Retinal pigment epithelial cell (primary cell): ENCODE measurements at places on chromosomes 16 and 17.
A peak's percentile ranks its signal among the peaks of the same experiment; 100 is the strongest.

GRCh38 chr17:44587339-44587738 lies 30.1 kb downstream of the FZD2 start:
- peak; percentile 100 for DNase-seq

DNA sequence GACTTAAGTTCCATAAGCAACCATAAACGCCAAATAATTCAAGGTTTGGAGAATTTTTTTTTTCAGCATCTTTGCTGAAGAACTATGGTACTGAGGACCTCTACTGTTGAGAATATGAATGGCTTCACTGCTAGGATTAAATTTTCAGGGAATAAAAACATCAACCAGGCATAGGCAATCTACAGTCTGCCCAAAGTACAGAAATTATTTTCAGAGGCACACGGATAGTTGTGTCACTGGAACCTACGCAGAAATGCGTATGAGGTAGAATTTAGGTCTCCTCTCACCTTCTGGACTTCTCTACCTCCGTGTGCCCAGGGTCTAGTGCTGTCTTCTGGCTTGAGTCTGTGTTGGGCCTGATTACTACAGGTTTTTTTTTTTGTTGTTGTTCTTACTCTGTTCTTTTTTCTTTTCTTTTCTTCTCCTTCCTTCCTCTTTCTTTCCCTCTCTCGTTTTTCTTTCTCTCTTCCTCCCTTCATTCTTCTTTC lies 39.7 kb downstream of the NACA2 start:
- peak; percentile 4 for DNase-seq

GRCh38 chr16:648071-648780 lies 939 bp upstream of the WDR90 start:
- no peak for DNase-seq

- peak; percentile 39 for DNase-seq
Observed at GRCh38 chr16:51982715-51983680, 563.9 kb downstream of the TOX3 start.

- DNase-seq, result no peak
Observed at GRCh38 chr16:84973776-84974523, 37.4 kb downstream of the ZDHHC7 start.

DNA sequence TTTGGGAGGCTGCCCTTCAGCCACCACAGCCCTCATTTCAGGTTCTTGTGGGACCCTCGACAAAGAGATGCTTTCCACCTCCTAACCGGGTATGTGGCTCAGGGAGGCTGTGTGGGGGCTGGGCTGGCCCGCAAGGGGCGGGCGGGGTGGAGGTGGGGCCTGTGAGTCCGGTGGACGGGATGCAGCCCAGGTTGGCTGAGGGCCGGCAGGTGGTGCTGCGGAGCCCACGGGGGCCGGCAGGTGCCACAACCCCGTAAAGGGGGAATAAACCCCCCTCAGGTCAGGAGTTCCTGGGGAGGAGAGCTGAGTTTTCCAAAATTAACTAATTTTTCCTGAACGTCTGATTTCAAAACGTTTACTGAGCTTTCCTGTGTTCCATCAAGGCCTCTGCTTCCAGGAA lies 4.9 kb upstream of the CIAO3 start:
- no peak for DNase-seq

- peak; percentile 25 for DNase-seq
Observed at GRCh38 chr16:11677451-11677951, 9.2 kb downstream of the SNN start.

DNA sequence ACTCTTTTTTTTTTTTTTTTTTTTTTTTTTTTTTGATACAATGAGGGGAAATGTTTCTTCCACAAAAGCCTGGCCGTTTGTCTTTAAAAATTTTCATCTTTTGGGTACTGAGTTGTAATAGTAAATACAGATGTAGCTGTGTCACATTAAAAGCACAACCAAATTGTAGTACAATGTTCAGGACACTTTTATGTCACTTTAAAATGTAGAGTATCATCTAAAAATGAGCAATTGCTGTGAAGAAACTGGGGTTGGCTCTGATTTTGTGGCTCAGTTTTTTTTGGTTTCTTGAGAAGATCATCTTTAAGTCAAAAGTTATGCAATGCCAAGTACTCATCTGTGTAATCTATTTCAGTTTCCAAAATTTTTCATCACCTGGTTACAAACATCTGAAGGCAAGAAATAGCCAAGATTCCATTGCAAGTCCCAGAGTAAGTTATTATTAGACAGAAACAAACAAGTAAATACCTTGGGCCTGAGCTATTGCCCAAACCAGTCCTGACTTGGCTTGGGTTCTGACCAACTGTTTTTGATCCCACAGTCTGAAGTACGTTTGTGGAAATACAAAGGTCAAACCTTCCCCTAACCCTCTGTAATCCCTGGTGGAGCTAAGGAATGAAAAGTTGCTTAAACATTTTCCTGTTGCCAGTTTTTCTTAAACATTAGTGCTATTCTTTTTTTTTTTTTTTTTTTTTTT lies 717.2 kb downstream of the WWOX start:
- DNase-seq, result peak; percentile 22

DNA sequence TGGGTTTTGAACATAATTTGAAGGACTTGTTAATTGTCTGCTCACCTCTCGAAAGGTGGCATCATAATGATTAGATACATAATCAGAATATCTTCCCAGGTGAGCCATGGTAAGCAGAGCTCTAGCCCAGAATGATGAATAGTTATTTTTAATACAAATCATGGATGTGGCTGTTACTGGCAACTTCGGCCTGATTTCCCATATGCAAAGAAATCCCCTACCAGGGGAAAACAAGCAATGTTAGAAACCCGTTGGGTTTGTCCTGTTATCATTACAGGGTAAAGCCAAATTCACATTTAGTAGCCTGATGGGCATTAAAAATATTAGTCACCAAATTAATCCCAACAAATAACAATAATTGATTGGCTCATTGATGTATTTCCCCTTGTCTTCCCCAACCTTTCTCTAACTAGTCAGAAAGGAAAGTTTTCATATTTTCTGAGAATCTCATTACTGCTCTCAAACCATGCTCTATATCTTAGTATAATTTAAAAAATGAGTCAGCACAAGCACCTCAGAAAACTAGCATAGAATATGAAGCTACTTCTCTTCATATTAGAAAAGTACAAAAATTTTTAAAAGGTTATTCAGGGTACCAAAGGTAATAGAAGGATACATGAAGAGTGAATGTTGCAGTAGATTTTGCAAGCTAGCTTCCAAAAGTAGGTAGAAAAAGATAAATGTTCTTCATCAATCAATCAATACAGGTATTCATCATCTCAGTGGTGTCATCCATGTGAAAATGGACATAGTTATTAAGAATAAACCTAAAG lies 5.0 kb downstream of the STAT5B start:
- DNase-seq, result no peak

- DNase-seq, result no peak
Observed at GRCh38 chr17:82640036-82640435, 8.2 kb downstream of the WDR45B start.

- no peak for DNase-seq
Observed at GRCh38 chr17:49471769-49472168, 23.3 kb upstream of the NGFR start.

DNA sequence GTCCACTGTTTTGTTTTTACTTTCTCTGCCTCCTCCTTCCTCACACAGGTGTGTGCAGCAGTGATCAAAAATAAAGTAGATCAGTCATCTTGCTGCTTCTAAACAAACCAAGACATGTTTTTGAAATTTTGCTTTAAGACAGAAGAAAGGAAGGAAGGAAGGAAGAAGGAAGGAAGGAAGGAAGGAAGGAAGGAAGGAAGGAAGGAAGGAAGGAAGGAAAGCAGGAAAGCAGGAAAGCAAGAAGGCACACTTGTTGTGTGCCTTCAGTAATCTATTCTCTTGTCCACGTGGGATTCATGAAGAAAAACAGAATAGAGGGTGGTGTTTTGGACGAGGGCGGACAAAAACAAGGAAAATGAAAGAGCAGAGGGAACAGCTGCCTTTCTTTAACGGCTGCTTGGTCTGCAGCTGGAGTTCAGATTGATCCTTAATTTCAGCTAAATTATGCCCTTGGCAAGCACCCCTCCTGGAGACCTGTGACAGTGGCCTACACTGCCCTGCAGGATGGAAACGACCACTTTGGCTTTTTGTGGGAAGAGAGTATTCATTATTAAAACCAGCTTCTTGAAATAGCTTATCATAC lies 188.5 kb upstream of the IRX3 start:
- DNase-seq, result no peak

DNA sequence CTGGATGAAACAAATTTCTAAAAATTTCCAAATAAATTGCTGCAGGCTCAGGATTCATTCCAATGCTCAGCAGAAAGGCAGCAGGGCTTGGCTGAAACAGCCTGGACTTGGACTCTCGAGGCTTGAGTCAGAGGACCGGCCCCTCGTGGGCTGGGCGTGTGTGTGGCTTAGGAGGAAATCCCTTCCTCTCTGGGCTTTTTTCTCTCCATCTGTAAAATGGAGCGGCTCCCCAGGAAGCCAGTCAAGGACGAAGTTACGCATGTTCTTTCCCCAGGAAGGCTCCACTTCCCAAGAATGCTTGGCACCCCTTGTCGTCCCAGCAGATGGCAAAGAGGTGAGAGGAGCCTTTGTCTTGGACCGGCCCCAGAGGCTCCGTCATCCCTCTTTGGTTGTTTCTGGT lies 13.5 kb downstream of the SLC46A1 start:
- DNase-seq, result no peak

- no peak for DNase-seq
Observed at GRCh38 chr16:76766538-76766937, 424.5 kb upstream of the MON1B start.

- DNase-seq, result no peak
Observed at GRCh38 chr17:41008811-41009210, at the start of gene KRTAP3-1. Gene KRTAP3-1, minus strand, starts transcription at chr17:41009128. Its CDS starts 54 bp downstream, at chr17:41009074.

GRCh38 chr16:30990105-30990504 lies 5.1 kb downstream of the HSD3B7 start:
- no peak for DNase-seq

DNA sequence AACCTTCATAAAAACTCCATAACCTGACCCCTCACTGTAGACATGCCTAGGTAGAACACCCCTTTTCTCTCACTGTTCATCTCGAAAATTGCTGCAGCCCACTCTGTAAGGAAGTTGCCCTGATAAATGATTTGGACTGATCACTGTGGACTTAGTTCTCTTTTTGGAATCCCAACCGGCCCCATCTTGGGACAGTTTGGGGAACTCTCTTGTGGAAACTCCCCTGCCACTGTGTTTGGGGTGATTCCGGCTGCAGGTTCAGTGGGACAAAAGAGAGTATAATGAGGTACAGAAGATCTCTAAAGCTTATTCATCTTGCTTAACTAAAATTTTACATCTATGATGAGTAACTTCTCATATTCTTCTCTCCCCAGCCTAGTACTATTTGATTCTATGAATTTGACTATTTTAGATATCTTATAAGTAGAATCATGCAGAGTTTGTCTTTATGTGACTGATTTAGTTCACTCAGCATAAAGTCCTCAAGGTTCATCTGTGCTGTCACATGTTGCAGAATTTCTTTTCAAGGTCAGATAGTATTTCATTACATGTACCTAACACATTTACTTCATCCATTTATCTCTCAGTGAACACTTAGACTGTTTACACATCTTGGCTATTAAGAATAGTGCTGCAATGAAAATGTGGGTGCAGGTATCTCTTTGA lies 84.9 kb downstream of the ABCA8 start:
- no peak for DNase-seq

- no peak for DNase-seq
Observed at GRCh38 chr17:51479303-51479702, 219.0 kb downstream of the UTP18 start.

DNA sequence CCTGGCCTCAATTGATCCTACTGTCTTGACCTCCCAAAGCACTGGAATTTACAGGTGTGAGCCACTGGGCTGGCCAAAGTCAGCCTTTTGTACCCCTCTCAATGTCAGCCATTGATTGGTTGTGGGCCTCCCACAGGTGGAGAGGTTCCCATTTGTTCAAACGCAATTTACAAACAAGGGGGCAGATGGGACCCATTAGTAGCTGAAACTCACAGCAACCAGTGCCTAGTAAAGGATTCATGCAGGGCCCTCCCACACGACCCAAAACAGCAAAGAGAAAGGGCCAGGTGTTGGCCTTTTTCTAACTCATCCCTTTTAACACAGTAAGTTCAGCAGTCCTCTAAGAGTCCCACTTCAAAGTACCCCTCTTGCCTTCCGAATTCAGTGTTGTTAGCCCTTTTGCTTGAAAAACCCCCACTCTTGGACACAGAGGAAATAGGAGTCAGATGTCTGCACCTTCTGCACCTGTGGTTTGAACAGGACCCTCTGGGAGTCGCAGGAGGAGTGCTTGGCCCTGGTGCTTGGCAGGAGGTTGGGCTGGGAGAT lies 89.2 kb downstream of the PITPNC1 start:
- no peak for DNase-seq

DNA sequence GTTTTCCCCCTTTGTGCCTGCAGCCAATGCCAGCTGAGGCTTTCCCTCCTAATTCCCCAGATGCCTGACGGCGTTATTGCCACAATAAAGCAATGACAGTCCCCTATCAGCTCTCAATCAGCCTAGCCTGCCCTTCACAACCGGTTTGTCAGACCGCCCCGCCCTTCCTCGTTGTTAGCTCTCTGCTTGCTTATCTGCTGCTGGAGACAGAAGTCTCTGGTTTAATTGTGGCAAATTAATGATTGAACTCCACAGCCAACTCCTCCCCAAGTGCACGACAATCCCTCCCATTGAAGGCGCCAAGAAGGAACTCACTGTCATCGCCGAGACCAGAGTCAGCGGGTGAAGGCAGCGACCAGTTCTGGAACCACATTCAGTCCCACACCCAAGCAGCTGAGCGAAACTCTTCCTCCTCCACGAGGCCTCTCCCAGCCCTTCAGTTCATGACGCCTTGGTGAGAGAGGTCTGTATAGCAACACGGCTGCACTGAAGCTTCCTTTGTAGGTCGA lies 474.4 kb downstream of the SLC39A11 start:
- DNase-seq, result no peak

GRCh38 chr17:71933306-71933705 lies 187.5 kb upstream of the SOX9 start:
- no peak for DNase-seq

DNA sequence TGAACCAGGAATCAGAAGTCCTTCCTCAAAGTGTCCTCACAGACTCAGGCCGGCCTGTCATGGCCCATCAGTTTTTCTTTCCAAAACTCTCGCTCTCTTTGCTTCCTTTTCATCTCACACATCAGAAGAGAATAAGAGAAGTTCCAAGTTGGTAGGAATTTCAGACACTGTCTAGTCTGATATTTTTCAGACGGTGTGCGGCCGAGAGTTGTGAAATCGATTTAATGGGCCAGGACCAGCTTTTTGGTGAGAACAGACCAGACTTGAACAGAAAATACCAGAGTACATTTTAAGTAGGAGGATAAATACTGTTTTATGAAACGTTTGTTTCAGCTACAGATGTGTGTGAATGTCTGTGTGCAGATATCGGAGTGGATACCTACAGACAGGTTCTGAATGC lies 24.8 kb upstream of the RCVRN start:
- no peak for DNase-seq

DNA sequence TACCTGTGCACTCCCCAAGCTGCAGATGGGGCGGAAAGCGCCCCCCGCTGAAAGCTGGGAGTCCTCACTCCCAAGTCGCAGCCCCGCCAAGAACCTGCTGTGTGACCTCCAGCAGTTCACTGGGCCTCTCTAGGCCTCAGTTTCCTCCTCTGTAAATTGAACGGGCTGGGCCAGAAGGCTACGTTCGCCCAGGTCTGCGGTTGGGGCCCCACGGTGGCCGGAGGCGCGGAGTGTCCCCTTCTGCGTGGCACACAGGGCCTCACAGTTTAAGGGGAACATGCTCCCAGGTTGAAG lies 628 bp downstream of the GALK1 start:
- no peak for DNase-seq
